ENCODE measurements at places on chromosomes 16 and 17.
A peak's percentile ranks its signal among the peaks of the same experiment; 100 is the strongest.

GRCh38 chr16:66845791-66846221 lies 1.6 kb downstream of the CA7 start:
- no peak for DNase-seq

DNA sequence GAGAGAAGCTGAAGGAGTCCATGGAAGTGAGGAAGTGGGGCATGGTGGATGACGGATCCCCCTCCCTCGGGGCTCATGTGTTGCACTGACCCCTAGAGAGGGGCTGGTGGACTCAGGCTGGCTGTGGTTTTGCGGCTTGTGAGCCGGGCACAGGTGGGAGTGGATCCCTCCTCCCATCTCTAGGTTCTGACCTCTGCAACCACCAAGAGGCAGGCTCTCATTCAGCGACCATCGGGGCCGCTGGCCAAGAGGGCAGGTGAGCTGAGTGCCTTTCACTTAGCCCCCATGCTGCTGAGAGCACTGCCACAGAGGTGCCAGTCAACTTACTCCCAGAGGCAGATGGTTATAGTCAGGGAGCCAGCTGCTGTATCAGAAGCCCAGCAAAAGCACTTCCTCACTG lies 67.3 kb downstream of the SCNN1B start:
- no peak for DNase-seq

GRCh38 chr16:83615953-83616350 lies 191.8 kb upstream of the HSBP1 start:
- DNase-seq, result no peak

- DNase-seq, result peak; percentile 45
Measured at GRCh38 chr16:85296859-85297660, 184.8 kb upstream of the CIBAR2 start.

DNA sequence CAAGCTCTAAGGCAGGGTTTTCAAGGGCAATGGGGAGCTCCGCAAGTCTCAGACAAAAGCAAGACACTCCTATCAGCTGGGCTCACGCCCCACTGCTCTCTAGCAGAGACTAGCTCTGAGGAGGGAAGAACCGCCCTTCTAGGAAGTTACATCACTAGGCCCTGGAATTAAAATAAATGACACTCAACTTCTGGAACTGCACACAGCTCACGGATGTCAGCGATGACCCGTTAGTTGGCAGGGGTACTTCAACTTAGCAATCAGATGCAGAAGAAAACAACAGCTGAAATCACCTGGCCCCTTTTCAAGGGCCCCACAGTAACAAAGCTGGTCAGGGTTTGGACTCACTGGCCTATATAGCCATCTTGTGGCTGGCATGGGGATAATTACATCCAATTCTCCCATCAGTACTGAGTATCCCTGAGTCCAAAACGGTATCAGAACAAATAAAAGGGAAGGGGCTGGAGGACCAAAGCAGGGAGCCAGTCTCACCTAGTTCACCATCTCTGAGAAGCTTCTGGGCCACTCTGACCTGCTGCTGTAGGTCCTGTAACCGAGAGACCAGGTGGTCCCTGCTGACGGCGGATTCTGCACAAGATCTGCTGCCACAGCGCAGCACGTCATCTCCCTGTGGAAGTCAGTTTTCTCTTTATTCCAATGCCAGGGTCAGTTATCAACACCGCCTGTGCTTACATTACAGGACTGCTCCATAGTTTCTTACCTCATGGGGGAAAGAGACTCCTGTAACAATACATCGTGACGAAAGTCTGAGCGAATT lies 22.2 kb downstream of the SERPINF1 start:
- no peak for DNase-seq

- no peak for DNase-seq
Measured at GRCh38 chr17:16255481-16255921, 38.5 kb downstream of the PIGL start.

DNA sequence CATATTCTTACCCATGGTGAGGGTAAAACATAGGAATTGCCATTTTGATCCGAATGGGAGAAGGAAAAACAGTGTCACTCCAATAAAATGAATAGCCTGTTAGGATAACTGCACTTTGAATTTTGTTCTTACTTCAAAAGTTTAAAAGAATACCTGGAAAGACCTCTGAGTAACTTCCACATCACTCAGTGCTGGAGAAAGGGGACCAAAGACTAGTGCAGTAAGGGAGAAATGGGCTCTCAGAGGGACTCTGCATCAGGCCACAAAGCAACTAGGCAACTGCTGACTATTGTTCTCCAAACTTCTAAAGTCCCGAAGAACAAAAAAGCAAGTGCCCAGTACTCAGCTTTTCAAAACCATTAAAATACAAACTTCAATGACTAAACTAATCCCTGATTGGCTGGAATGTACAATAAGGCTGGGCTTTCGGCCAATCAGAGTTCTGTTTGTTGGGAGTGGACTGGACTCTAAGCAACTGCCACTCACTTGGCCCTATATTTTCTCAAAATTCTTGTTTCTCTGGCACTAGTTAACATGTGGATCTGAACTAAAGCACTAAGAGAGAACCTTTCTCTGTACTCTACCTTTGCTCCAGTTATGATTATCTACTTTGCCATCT lies 6.2 kb downstream of the DNAJC7 start:
- no peak for DNase-seq

DNA sequence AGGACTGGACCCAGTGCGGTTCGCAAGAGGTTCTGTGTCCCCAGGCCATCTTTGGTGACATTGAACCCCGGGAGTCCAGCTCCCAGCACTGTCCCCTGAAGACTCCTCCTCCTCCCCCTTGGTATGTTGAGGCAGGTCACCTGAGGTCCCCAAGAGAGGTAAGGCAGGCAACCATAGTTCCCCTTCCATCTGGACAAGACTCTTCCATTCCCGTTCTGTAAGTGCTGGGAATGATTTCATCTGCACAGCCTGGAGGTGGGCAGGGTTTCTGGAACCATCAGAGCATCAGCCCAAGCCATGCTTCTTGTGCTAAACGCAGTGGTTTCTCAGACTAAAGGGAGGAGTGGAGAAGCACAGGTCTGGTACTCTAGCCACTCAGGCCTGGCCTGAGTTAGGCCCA lies 24.9 kb downstream of the COPZ2 start:
- DNase-seq, result no peak

DNA sequence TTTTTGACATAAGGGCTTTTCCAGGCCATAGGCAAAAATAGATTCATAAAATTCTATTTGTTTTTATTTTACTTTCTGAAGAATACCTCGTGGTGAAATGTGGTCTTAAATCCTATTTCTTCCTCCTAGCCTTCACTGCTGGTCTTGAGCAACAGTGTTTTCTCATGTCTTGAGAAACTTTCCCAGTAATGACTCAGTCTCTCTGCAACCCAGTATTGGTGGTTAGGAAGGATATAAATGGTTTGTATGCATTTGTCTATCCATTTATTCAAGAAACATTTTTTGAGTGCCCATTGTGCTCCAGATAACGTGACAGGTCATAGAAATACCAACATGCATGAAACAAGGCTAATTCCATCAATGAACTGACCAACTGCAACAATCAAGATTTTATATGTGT lies 213.9 kb downstream of the TMEM114 start:
- no peak for DNase-seq

DNA sequence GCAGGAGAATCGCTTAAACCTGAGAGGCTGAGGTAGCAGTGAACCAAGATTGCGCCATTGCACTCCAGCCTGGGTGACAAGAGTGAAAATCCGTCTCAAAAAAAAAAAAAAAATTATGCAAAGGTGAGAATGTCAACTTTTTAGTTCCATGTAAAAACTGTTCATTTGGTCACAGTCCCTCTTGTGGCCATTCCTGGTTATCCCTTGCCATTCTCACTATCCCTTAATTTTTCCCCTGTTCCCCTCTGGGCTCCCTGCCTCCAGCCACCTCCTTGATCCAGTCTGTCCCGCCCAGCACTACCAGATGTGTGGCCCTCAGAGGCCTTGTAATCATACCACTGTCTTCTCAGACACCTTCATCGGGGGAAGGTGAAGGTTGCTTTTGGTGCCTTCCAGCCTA lies 23.4 kb downstream of the DCAF7 start:
- DNase-seq, result no peak

GRCh38 chr16:55592306-55592705 lies 25.8 kb downstream of the CAPNS2 start:
- DNase-seq, result no peak

DNA sequence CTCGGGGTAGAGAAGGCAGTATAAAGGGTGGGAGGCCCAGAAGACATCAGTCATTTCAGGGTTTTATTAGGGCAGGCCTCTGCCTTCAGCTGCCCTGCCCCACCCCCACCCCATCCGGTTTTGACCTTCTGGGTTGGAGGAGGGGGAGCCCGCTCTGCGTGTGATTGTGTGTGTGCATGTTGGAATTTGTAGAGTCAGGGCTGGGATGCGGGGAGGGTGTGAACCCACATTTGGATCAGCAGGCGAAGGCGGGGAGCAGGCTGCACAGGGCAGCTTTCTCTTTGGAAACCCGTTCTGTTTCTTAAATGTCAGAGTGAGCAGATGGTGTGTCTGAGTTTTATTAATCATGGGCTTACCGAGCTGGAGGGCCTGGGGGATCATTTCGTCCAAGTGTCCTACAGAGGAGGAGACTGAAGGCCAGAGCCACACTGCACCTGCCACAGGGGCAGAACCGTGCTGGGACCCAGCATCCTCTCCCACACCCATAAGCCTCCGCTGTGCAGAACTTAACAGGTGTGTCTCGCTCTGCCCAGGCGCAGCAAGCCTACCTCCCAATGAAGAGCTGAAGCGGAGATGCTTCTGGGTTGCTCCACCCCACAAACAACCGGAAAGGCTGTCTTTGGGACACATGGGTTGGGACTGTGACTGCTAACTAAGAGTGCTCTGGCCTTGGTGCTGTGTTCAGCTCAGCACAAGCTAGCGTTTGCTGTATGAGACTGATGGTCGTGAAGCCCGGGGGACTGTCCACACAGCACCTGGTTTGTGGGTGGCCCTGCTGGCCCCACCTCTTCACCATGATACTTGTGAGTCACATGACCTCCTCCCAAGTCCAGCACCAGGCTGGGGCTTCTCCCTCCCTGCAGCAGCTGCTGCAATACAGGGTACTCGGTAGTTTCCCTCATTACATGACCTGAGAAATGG lies 70.9 kb upstream of the GSE1 start:
- no peak for DNase-seq

DNA sequence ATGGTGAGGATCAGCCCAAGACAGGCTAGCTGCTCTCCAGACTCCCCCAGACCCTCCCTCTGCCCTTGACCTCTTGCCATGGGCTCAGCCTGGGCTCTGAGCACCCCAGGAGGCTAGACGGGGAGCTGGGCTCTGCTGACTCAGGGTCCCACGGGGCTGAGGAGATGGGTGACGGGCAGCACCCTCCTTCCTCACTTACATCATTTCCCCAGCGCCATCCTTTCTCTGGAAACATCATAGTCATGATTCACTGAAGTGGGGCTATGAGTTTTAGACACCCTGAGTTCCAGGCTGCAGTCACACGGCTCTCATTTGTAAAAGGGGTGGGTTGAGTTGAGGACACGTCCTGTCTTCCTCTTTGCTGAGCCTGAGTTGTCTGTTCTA lies 3.0 kb upstream of the ITGAX start:
- DNase-seq, result no peak

GRCh38 chr16:50578137-50578536 lies 29.9 kb downstream of the NKD1 start:
- no peak for DNase-seq

- no peak for DNase-seq
Measured at GRCh38 chr17:48637323-48638260, 11.4 kb upstream of the HOXB9 start.

GRCh38 chr17:31574458-31574857 lies 183.0 kb downstream of the RAB11FIP4 start:
- no peak for DNase-seq

DNA sequence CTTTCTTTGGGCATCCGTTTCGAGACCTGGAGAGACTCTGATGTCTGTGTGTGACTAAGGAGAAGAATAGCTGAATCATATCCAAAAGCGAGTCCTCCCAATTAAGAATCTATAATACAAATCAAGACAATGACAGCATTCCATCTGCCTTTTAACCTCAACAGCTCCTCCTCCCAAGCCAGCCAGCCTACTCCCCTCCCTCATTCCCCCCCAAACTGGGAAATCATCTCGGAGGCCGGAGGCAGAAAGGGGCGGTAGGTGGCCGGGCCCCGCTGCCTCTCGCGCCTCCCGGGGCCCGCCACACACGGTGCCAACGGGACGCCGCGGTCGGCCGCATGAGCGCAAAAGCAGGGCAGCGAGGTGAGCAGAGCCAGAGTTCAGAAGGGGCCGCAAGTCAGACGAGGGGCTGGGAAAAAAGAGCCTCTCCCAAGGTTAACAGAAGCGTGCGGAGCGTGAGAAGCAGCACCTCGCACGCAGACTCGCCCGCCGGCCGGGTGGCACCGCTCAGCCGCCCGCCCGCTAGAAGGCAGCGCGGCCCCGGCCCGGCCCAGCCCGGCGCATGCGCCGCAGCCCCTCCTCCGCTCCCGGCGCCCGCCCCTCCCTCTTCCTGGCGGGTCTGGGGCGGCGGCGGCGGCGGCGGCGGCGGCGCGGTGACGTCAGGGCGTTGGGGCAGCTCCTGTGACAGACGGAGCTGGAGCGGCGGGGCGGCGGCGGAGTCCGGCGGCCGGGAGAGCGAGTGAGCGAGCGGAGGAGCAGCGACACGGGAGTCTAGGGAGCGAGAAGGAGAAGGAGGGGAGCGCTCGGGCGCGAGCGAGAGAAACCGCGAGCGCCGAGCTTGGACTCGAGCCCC lies at the start of gene PAFAH1B1:
Gene PAFAH1B1 (plus strand): TSS at position 684 of the 850 bp plus-strand sequence. CDS start 44,635 bp downstream, outside the sequence.
- DNase-seq, result peak; percentile 93

- DNase-seq, result no peak
Measured at GRCh38 chr16:85508388-85508787, 104.7 kb upstream of the GSE1 start.

DNA sequence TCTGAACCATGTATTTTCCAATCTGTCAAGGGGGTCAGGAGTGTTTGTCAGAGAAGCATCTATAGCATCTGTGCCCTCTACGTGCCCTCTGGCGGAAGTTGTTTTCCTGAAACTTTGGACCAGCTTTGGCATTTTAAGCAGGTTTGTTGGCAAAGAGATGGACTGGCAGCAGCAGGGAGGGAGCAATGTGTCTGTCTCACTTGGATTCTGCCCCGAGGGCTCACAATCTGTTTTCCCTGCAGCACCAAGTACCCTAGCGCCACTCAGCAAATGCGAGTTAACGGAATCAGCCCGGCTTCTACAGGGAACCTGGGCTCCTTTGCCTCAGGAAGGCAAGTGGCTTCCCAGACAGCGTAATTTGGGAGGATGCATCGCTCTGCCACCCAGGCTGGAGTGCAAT lies 17.4 kb downstream of the DUSP14 start:
- no peak for DNase-seq

- no peak for DNase-seq
Measured at GRCh38 chr16:85052536-85052935, 24.9 kb downstream of the KIAA0513 start.

Data from stimulated activated CD4-positive, alpha-beta T cell treated with anti-CD3 and anti-CD28 coated beads, Interleukin-1b, Interleukin-23, amount 100 ng/mL, for 4 hours (primary cell).